ENCODE measurements at places on chromosomes 5 and 9. TPM values are rescaled to one million over a fixed set of nuclear protein-coding genes. Genes with fewer than 3 reads are reported as not detected.

IL13 gene
- not detected for polyA plus RNA-seq

SV2C gene
- 41.0 TPM for polyA plus RNA-seq

PLK2 gene
- polyA plus RNA-seq, result 61.8 TPM

RFX3 gene
- polyA plus RNA-seq, result 16.7 TPM

SRP19 gene
- 85.8 TPM for polyA plus RNA-seq

PCDHGC4 gene
- 91.8 TPM for polyA plus RNA-seq
